ENCODE measurements at places on chromosomes 1 and 21. TPM values are rescaled to one million over a fixed set of nuclear protein-coding genes. Genes with fewer than 3 reads are reported as not detected.

DNA sequence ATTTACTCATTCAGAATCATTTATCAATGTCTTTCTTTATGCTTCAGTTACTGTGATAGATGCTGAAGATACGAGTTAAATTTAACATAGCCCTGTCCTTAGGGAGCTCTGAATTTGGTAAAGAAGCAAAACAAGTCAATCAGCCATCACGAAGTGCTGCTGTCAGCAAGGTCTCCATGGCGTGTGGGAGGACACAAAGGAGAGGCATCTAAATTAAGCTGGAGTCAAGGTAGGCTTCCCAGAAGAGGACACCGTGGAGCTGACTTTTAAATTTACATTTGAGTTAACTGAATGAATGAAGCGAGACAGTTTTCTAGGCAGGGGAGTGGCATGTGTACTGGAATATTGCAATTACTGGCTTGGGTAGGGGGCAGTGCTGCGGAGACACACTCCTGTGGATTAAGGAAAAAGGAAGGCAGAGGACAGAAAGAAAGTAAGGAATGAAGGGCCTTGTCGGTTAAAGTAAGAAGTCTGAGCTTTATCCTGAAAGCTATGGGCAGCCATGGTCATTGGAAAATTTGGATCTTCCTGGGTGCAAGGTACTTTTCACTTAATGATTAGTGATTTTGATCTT, 41.3 kb upstream of the C1orf87 start:
- no peak for DNase-seq

- no peak for DNase-seq
Measured at GRCh38 chr1:183301239-183301638, 115.2 kb downstream of the LAMC2 start.

ILDR2 gene
- total RNA-seq: 3.8 TPM

- DNase-seq: no peak
Measured at GRCh38 chr21:42782723-42783242, 96.6 kb downstream of the WDR4 start.

DNA sequence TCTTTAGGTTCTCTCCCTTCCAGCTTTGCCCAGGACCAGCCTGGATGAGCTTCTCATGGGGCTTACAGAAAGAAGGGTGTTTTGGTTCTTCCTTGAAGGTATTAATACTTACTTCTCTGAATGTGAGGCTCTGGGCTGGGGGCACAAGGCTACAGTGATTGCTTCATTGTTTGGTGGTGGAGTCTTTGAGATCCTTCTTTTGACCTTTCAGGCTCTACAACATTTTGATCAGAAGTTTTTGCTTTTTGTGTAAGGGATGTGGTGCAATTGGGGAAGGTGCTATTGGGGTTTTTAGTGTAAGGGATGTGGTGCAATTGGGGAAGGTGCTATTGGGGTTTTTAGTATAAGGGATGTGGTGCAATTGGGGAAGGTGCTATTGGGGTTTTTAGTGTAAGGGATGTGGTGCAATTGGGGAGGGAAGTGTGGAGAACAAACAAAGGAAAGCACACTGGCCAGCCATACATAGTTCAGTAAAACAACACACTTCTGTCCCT, 103.6 kb upstream of the IVNS1ABP start:
- no peak for DNase-seq

- DNase-seq: no peak
Measured at GRCh38 chr1:209929751-209930150, 8.3 kb upstream of the SYT14 start.

- no peak for DNase-seq
Measured at GRCh38 chr1:38142606-38143005, 96.0 kb upstream of the POU3F1 start.

GRCh38 chr1:95181096-95181495, 52.9 kb upstream of the RWDD3 start:
- no peak for DNase-seq

DNA sequence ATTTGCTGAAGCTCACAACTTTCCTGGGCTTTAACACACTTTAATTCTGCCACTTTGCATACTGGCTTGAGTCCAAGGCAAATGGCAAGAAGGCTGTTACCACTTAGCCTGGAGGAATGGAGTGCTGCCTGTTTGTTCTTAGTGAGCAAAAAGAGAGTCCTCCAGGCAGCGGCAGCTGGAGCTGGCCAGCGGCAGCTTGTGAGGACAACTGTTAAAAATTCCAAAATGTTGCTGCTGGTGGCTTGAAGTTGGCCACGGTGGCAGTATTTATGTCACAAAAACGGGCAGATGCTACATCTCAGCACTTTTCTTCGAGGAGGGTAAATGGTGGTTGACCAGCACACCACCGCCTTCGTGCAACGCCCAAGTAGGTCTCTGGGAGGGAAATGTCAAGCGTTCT, 27.3 kb downstream of the STPG1 start:
- no peak for DNase-seq

- no peak for DNase-seq
Measured at GRCh38 chr21:44849616-44850130, 23.8 kb downstream of the PTTG1IP start.

GRCh38 chr1:14866911-14867612, 268.6 kb downstream of the KAZN start:
- no peak for DNase-seq

GRCh38 chr1:224734261-224734935, 118.3 kb downstream of the CNIH3 start:
- DNase-seq: no peak

LAMC1 gene
- total RNA-seq: 0.61 TPM

UBE2J2 gene
- 91.2 TPM for total RNA-seq

- no peak for DNase-seq
Measured at GRCh38 chr1:199684686-199685273, 342.7 kb upstream of the NR5A2 start.

DNA sequence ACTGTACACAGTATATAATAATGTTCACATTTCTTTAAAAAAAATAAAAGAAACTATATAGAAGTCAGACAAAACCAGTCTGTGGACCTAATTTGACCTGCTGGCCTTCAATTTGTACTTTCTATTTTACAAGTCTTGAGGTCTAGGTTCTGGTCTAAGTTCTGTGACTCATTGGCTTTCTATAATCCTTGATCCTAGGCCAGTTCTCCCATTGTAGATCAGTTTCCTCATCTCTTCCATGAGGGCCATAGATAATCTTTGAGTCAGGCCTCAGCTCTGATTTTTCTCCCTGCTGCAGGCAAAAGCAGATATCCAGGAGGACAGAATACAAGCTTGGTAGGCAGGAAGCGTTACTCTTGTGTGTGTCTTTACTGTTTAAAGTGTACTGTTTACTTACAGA, 603.7 kb upstream of the CAMK1G start:
- no peak for DNase-seq
